ENCODE measurements at places on chromosomes 1 and 21.

GRCh38 chr21:29499734-29500343 lies 201.1 kb downstream of the BACH1 start:
- DNase-seq = peak; percentile 73

- peak; percentile 9 for DNase-seq
Observed at GRCh38 chr21:38170283-38170682, 86.5 kb upstream of the KCNJ15 start.

DNA sequence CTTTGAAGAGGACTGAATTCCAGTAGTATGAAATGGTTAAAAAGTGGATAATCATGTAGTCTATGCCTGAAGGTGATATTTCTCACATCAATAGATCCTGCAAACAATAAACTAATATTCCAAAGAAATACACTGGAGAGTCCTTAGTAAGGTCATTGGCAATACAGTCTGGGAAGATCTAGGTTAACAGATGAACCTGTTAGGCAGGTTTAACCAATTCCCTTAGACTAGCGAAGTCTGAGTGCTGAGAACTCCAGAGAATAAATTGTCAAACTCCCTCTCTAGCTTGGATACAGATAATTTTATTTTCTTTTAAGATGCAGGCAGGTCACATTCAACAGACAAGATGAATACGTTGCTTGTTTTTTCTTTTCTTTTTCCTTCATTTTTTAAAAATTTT lies 2.4 kb downstream of the GPR157 start:
- no peak for DNase-seq

DNA sequence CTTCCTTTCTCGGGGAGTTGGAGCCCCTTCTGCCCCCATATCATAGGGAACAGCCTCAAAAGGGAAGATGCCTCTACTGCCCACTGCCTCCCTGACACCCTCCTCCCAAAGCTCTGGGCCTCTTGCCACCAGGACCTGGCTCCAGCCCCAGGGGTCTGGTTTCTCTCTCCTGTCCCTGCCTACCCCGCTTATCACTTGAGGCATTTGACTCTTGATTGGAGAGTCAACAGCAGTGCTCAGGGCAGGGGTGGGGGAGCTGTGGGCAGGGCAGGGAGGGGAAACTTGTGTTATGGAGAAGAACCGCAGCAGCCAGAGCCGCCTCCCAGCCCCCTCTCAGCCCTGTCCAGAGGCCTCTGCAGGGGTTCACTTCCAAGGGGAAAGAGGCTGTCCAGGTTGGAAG lies 573 bp downstream of the TRIM63 start:
- DNase-seq = no peak

DNA sequence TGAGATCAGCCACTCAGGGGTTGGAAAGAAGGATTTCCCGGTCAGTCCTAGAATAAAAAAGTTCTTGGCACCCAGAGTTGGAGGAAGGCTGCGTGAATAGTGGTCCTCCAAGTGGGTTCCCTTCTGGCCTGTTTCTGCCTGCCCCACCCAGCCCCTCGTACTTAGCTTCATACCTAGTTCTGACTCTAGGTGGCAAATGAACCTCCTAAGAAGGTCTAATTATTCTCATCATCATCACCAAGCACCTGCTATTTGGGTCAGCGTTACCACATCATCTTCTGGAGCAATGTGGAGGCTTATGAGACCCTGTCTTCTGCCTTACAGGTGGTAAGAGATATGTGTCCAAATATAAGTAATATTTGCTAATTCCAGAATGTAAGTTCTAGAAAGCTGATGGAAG lies 35.9 kb upstream of the NFASC start:
- no peak for DNase-seq

DNA sequence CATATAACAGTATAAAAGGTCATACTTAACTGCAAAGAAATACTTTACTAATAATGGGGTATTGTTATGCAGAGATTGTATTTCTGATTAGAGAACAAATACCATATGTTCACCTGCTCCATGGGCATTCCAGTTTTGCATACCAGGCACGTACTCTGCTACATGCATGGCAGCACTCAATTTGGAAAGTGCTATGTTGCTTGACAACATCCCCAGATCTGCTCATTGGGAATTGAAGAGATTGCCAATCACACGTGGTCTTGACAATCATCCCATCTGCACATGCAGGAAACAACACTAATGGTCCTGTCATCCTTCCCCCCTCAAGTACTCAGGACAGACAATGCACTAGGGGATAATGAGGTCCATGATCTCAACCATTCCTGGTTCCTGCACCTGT lies 63.4 kb upstream of the PDE4B start:
- no peak for DNase-seq

GRCh38 chr1:229098903-229099578 lies 171.9 kb upstream of the RAB4A start:
- no peak for DNase-seq

DNA sequence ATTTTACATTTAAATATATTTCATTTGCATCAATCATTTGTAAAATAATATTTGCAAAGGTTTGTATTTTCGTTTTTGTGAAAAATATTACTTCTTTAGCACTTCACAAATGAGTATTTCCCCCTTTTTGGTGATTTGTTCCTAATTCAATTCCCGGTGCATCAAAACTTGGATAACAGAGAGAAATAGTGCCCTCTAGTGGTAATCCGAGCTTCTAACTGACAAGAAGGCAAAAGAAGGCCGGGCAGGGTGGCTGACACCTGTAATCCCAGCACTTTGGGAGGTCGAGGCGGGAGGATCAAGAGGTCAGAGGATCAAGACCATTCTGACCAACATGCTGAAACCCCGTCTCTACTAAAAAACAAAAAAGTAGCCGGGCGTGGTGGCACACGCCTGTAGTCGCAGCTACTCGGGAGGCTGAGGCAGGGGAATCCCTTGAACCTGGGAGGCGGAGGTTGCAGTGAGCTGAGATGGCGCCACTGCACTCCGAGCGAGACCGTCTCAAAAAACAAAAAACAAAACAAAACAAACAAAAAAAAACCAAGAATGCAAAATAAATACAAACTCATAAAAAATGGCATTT lies 137.7 kb downstream of the COL11A1 start:
- DNase-seq = peak; percentile 89

DNA sequence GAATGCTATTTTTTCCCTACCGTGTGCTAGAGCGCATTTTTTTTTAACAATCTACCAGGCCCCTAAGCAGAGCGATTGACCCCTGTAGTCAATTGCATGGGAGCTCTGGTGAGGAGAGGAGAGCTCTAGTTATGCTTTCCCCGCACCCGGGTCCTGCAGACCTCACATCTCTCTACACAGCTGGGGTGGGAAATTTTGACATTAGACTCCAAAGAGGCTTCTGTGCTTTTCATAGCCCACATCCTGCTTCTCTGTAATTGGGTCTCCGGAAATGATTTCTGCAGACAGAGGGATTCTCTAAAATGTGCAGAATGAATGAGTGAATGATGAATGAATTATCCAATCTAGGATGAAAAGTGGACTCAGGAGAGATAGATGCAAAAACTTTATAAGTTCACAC lies 41.5 kb upstream of the DUSP10 start:
- no peak for DNase-seq

DNA sequence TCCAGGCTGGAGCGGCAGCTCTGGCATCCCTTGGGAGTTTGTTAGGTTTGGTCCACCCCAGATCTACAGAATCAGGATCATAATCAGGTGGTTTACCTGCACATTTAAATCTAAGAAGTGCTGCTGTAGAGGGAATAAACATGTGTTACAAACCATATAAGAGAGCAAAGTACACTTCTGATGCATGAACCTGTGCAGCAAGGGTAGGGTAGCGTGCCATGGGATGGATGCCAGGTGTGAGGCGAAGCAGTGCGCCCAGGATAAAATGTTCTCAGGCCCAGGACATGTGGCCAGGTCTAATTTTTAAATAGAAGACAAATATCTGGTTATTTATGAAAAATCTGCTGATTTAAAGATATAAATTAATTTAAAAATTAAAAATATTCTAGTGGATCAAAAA lies 308.8 kb upstream of the USP24 start:
- DNase-seq = no peak

GRCh38 chr1:94591823-94592570 lies 50.4 kb upstream of the F3 start:
- DNase-seq = peak; percentile 13

DNA sequence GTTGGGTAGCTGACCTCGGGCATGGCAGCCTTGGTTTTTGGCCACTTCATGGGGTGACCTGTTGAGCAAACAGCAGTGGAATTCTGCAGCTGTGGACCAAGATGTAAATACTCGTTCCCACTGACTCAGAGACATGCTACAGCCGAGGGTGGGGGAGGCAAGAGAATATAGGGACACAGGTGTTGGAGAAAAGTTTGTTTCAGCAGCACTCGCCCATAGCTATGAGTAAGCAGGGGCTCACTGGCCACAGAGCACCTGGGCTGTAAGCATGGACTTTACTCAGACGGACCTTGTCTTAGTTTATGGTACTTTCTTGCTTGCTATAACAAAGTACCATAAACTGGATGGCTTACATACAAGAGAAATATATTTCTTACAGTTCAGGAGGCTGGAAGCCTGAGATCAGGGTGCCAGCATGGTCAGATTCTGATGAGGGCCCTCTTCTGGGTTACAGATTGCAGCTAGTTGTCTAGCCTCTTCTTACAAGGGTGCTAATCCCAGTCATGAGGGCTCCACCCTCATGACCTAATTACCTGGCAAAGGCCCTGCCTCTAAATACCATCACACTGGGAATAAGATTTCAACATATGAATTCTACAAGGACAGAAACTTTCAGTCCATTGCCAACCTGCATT lies 437.2 kb upstream of the DAB1 start:
- no peak for DNase-seq

- no peak for DNase-seq
Observed at GRCh38 chr1:232875536-232875935, 70.3 kb downstream of the MAP10 start.

DNA sequence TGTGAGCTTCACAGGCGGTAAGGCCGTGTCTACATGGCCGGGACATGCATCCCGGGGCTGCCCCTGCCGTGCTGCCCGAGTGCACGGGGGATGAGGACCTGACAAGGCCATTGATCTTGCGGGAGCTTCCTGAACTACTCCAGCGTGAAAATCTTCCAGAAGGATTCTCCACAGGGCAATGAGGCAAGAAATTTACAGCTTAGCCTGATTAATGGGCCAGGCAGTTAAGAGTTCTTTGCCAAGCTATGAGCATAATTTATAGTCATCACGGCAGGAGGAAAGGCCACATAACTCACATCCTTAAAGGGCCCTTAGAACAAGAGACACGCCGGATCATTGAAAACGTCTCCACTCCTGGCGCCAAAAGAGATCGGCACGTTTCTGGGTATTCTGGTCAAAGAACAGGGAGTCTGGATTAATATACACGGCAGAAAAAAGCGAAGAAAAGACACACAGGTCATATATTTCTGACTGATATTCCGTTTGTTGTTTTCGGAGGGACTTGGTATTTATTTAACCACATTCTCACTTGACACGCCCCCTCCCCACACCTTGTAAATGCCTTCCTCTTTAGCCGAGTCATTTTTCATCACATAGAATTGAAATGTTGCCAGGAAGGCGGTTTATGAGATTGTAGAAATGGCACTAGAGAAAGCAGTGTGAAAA lies 180.5 kb downstream of the DYRK1A start:
- DNase-seq = peak; percentile 22
